ENCODE measurements at places on chromosomes 1 and 21.

- DNase-seq = no peak
Measured at GRCh38 chr1:4733446-4734177, 79.2 kb downstream of the AJAP1 start.

DNA sequence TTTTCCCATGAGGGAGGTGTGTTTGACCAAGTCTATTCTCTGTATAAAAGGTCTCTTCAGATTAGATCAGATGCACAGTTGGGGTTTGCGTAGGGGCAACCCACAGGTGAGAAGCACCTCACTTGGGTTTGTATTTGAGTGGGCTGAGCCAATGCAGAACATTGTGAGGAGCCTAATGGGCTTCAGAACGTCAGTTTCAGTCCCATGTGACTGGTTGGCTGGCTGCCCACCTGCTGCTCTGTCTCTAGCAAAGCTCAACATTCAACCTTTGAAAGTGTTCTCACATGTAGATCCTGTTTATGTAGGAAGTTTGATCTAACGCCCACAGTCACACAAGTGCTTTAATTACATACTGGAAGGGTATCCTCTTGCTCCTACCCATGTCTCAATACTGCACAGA lies 105.5 kb downstream of the FASLG start:
- no peak for DNase-seq

GRCh38 chr1:233617025-233617424 lies 3.1 kb downstream of the KCNK1 start:
- DNase-seq = no peak

DNA sequence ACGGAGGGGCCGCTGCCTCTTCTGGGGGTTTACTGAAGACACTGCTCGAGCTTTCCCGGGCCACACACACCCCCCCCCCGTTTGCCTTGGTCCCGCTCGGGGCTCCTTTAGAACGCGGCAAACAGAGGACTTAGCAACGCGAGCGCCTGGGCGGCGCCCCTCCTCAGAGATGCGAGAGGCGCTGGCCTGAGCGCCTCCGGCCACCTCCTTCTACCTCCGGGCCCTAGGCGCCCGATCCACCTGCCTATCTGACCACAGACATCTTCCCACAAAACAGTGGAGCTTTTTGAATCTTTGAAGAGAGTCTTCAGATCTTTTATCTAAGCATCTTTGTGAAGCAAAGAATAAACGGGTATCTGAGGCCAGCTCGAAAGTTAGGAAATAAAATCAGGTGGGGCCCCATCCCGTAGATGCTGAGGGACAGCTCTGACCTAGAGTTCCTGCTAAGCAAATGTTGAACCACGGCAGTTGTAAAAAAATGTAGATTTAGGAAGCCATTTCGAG lies 436 bp upstream of the TTLL7 start:
- peak; percentile 84 for DNase-seq

DNA sequence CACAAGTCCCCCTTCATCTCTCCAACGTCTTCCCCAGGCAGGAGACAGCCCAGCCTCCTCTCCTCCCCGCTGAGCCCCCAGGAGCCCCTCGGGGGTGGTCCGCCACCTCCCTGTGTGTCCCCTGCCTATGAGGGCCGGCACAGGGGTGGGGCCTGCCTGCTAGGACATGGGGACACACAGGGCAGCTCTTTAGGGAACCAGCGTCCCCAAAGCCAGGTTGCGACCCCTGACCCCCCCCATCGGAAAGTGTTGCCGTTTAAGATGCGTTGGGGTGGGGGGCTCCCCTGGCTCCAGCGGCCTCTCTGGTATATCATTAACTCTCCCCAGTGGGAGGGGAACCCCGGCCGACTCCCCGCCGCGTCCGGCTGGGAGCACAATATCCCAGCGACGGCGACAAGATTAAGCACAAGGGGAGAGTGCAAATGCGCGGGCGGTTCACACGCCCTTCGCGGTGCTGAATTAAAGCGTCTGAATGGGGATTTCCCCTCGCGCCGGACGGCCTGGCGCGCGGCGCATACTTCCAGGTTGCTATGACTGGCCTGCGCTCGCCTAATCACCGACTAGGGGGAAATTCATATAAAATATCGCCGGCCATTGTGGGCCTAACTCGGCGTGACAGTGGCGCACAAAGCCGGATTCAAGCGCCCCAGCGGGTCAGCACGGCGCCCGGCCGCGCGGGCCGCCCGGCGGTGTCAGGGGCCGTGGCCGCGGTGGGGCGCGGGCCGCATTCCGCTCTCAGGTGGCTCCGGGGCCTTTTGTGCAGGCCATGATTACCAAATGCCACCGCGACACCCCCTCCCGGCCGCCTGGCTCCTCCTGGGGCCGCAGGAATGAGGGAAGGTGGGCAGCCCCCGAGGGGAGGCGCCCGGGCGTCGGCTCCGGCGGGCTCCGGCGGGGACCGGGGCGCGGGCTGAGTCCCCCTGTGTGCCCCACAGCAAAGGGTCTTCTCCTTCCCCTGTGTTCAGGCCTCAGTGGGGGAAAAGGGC lies 30.9 kb downstream of the WNT3A start:
- DNase-seq = peak; percentile 14

GRCh38 chr1:27009601-27010197 lies 3.0 kb downstream of the TENT5B start:
- DNase-seq = no peak

- DNase-seq = no peak
Measured at GRCh38 chr1:55334160-55334559, 119.0 kb upstream of the USP24 start.

DNA sequence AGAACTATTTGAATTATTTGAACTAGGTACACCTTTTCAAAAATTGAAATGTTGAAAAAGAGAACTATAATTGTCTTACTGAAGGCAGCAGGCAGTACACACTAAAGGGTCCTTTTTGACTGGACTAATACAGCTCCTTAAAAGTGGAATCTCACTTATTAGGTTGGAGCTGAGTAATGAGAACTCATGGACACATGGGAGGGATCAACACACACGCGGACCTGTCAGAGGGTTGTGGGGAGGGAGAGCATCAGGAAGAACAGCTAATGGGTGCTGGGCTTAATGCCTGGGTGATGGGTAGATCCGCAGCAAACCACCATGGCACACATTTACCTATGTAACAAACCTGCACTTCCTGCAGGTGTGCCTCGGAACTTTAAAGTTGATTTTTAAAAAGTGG lies 145.0 kb downstream of the BRINP2 start:
- no peak for DNase-seq

- DNase-seq = peak; percentile 81
Measured at GRCh38 chr1:20486457-20487235, 636 bp upstream of the CAMK2N1 start.

GRCh38 chr21:43572446-43572845 lies 86.8 kb downstream of the HSF2BP start:
- DNase-seq = no peak

- peak; percentile 58 for DNase-seq
Measured at GRCh38 chr21:42669041-42669440, 15.6 kb downstream of the PDE9A start.

- DNase-seq = peak; percentile 72
Measured at GRCh38 chr1:94806441-94806871, 13.7 kb upstream of the SLC44A3 start.

DNA sequence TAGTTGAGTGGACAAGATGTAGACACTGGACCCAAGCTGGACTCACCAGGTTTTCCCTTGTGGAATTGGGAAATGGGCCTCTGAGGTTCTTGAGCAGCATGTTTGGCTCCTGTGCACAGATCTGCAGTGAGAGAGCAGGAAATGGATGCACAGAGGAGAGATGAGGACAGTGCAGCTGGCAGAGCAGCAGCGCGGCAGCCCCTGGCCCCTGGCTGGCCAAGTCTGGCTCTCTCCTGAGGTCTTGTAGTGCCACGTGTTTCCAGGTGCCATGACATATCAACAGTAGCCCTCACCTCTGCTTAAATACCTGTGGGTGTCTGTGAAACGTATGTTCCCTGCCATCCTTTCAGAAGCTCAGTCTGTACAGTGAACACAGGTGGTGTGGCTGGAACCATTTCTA lies 19.2 kb upstream of the BCL10 start:
- DNase-seq = no peak

- DNase-seq = peak; percentile 80
Measured at GRCh38 chr1:15290382-15290781, 43.4 kb downstream of the FHAD1 start.

- DNase-seq = no peak
Measured at GRCh38 chr1:210684466-210685294, 356.0 kb downstream of the HHAT start.

DNA sequence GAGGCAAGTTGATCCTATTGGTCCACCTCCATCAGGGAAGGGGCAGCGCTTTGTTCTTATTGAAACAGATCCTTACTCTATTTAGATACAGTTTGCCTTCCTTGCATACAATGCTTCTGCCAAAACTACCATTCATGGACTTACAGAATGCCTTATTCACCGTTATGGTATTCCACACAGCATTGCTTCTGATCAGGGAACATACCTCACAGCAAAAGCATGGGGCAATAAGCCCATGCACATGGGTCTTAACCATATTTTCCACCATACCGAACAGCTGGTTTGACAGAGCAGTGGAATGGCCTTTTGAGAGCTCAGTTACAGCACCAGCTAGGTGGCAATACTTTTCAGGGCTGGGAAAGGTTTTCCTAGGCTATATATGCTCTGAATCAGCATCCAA lies 544.8 kb upstream of the ADGRL4 start:
- DNase-seq = no peak

DNA sequence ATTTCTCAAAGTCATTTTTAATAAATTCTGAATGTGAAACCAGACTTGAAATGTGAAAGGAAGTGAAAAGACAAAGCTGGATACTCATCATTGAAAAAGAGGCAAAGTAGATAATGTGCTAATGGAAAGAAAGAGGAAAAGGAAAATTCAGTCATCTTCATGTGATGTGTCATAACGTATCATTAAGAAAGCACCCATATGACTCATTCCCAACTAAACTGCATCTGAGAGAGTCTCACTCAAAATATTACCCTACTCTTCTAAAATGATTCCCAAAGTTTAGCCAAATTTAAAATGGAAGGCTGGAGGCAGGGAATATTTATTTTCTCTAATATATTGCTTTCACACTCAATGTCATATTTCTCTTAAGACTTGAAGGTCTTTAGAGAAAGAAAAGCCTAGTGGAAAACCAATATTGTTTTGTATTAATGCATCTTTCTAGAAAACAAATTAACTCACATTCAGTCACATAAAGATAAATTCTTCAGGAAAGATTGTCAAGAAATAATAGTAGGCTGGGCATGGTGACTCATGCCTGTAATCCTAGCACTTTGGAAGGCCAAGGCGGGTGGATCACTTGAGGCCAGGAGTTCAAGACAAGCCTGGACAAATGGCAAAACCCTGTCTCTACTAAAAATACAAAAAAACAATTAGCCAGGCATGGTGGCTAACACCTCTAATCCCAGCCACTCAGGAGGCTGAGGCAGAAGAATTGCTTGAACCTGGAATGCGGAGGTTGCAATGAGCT lies 129.9 kb downstream of the SLC30A10 start:
- DNase-seq = peak; percentile 51

DNA sequence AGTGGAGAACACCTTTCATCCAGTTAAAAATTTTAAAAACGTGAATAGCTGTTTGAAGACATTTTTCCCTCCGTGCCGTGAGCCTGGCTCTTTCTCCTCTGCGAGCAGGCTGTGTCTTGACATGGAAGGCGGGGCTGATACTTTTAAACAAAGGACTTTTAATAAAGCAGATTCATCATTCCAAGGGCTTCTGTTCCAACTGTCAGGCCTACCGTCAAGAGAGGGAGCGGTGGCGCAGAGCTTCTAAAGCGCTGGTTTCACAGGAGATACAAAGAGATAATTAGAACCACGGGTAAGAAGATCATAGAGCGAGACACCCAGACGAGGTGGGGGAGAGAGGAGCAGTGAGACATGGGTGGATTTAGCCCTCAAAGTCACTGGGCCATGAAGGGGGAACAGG lies 247.4 kb upstream of the C1orf174 start:
- no peak for DNase-seq

DNA sequence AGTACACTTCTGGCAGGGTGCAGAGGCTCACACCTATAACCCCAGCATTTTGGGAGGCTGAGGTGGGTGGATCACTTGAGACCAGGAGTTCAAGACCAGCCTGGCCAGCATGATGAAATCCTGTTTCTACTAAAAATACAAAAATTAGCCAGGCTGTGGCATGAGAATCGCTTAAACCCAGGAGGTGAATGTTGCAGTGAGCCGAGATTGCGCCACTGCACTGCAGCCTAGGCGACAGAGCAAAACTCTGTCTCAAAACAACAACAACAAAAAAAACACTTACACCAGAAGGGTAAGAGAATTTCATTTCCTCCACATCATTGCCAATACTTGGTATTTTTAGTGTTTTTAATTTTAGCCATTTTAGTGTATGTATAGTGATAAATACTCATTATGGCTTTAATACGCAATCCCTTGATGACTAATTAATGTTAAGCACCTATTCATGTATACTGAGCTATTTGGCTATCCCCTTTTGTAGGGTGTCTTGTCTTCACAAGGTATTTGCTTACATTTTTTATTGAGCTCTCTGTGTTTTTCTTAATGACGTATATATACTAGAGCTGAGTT lies 77.1 kb upstream of the TNR start:
- DNase-seq = no peak

DNA sequence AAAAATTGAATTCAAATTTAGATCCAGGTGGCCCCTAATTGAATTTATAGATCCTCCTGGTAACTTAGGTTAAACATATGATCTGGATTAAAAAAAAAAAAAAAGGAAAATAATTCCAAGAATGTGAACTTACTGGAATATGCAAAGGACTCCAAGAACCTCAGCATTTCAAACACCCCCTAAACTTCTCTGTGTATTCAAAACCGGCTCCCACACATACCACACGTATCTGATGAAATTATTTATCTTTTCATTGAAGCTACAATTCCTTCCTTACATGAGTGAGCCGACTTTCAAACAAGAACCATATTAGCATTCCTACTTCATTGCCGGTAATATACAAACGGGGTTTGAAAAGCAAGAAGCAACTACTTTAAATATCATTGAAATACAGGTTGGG lies 61.4 kb upstream of the FMN2 start:
- DNase-seq = no peak

GRCh38 chr1:10569531-10569930 lies 94.8 kb downstream of the PEX14 start:
- DNase-seq = no peak

- no peak for DNase-seq
Measured at GRCh38 chr1:60865166-60865565, 217.2 kb upstream of the NFIA start.

DNA sequence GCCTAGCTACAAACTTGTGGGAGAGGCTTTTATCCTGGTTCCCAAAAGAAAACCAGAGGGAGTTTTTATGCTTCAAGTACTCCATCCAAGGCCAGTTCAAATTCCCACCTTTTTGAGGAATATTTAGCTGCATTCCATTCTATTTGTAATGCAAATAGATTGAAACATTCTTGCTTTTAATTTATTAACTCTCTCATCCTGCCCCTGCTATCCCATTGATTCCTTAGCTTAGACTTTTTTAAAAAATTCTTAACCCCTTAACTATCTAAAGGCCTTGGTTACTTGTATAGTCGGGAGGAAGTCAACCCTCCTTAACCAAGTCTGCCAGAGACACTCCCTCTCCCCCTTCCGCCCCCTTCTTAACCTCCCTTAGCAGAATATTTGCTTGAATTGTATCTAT lies 2.5 kb upstream of the MOV10 start:
- no peak for DNase-seq

GRCh38 chr1:21956720-21957552 lies 19.8 kb upstream of the HSPG2 start:
- DNase-seq = peak; percentile 73

- DNase-seq = no peak
Measured at GRCh38 chr1:246104927-246105326, 402.2 kb downstream of the SMYD3 start.

Measured in cardiac fibroblast (primary cell).